Stimulated activated CD4-positive, alpha-beta T cell treated with anti-CD3 and anti-CD28 coated beads, Interleukin-12 subunit alpha, Interleukin-12 subunit beta, amount 100 ng/mL, for 48 hours (primary cell): ENCODE measurements at places on chromosomes 5 and 9.

GRCh38 chr9:136326061-136326760 is 1.1 kb upstream of the GPSM1 start:
- DNase-seq: no peak

DNA sequence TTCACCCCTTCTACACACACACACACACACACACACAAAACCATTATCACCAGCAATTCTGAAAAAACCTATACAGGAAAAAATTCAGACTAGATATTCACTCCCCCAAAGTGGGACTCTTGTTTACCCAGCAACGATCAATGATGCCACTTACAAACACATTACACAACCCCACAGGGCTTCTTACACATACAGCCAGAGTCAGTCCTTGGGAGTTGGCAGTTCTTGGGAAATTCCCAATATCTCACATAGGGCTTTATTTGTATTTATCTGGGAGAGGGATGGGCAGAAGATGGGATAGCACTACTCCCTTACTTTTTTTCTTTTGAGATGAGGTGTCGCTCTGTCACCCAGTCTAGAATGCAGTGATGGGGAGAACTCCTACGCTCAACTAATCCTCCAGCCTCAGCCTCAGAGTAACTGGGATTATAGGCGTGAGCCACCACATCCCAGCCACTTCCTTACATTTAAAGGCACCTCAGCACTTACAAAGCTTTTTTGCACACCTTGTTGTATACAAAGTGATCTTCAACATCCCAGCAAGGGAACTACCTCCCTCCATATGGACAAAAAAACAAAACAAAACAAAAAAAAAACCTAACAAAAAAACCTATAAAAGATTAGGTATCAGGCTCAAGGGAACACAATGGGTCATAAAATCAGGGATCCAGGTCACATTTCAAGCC is 168.4 kb downstream of the TSSK1B start:
- DNase-seq: no peak

DNA sequence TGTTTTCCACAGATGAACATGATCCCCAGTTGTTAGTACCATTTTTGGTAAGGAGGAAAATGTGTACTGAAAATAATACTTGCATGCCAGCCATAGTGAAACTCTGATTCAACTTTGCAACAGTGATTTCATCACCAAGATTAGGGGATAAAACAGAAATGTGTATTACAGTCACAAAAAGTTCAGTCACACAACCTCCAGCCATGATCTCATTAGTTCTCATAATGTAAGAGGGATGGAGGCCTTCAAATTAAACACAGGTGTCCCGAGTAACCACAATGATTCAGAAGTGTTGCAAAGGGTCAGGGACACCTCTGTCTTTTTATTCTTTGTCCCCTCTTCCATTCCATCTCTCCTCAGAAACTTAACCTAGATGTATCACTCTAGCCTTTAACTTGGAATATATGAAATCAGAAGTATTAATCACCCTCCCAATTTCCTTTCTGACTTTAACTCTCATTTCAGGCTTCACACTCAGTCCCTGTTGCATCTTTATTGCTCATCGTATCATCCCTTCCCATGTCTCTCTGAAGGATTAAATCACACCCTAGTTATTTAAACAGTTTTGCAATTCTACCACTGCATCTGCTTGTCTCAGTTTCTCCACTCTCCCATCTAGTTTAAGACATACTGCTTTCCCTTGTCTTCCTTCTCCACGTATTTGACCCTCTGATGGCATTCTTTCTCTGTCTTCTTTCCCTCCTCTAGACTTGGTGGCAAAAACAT is 291.2 kb downstream of the ADAMTS6 start:
- no peak for DNase-seq

DNA sequence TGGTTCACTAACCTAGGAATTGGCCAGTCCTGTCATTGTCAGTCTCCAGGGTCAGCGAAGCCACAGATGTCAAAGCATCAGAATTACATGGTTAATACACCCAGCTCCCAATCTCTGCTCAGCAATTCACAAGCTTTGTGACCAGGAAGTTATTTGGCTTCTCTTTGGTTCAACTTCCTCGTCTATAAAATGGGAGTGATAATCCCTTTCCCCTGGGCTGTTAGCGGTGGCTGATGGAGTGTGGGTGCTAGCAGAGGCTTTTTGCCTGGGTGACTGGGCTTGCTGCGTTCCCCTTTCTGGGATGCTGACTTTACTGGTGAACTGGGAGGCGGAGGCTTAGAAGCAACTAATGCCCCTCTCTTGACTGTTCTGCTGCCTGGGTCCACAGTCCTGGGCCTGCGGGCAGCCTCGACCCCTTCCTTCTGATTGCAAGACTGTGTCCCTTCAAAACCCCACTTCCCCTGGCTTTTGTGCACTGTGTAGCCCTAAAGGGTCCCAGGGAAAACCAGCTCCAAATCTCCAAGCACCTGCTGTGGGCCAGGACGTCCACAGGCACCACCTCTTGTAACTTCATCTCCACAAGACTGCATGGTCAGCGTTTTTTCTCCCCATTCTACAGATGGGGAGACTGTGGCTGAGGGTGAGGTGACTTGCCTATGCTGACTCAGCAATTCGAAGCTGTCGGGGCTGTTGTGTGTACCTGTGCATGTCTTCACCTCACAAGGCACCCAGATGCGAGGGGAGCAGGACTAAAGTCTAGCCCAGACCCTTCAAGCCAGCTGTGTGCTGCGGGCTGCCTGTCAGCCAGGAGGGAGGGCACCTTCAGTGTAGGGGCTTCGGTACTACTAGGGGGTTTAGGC is 45.2 kb upstream of the NEURL1B start:
- no peak for DNase-seq

DNA sequence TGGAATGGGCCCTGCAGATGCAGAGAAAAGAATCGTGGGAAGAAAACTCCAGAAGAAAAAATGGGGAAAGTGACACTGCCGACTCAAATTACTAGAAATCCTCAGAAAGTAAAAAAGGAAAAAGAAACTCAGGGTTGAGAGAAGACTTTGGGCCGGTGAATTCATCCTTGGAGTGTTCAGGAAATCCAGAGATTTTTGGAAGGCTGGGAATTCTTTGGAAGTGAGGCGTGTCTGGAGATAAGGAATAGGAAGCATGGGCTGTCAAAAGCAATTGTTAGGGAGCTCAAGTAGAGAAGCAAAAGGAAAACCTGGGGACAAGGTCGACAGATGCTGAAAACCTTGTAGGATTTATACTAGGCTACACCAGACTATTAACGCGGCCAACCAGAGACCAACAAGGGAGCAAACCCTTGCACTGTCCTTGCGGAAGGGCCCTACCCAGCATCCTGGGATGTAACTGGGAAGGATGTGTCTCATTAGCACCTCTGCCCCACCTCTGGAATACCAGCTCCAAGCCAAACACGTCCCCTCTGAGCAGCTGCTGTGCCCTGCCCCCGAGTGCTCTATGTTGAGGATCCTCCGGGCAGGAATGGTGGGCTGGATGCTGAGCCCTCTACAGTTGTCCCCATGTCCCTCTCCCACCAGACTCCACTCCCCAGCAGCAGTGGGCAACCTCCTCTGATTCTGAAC is 11.6 kb downstream of the DAB2IP start:
- no peak for DNase-seq

- DNase-seq: no peak
Observed at GRCh38 chr9:33065157-33066076, 11.1 kb downstream of the SMU1 start.

DNA sequence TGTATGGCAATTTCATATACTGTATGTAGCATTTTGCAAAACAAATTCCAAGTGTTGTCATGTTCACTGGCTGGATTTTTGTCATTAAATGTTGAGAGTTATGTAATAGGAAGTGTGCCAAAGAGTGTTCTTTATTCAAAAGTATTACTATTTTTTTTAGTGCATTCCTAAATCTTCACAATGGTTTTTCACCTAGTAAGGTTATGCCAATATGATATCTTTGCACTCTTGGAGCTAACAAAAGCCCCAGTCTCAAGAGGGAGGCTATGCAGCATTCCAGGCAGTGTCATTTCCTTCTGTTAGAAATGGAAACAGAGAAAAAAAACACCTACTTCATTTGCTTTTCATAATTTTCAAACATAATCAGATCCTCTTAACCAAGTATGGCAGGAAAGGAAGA is 5.1 kb upstream of the SSBP2 start:
- no peak for DNase-seq

- no peak for DNase-seq
Observed at GRCh38 chr9:135887021-135887507, 20.3 kb downstream of the CAMSAP1 start.

DNA sequence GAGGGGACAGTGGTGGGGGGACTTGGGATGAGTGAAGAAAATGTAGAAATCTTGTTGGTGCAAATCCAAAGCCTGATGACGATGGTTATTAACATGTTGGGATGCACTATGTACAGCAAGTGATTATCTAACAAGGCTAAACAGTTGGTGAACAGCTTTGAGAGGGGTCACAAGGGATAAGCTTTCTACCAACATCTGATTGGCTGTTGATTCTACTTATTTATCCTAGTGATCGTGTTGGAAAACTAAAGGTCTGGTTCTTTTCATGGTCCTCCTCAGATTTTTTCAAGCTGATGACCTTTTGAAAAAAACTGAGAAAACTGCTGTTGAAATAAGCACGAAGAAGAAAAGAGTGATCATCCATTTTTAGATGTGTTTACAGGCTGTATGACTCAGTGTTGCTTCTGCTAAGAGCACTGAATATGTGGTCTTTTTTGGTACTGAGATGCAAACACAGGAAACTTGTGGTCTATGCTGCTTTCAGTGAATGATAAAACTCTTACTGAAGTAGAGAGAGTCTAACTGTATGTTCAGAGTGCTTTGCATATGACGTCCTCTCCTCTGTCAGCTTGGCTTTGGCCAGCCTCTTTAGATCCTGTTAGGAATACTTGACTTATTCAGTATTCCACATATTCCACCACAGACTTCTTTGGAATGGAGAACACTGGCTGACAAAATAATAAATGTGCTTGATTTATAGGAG is 174.8 kb downstream of the SLF1 start:
- no peak for DNase-seq

DNA sequence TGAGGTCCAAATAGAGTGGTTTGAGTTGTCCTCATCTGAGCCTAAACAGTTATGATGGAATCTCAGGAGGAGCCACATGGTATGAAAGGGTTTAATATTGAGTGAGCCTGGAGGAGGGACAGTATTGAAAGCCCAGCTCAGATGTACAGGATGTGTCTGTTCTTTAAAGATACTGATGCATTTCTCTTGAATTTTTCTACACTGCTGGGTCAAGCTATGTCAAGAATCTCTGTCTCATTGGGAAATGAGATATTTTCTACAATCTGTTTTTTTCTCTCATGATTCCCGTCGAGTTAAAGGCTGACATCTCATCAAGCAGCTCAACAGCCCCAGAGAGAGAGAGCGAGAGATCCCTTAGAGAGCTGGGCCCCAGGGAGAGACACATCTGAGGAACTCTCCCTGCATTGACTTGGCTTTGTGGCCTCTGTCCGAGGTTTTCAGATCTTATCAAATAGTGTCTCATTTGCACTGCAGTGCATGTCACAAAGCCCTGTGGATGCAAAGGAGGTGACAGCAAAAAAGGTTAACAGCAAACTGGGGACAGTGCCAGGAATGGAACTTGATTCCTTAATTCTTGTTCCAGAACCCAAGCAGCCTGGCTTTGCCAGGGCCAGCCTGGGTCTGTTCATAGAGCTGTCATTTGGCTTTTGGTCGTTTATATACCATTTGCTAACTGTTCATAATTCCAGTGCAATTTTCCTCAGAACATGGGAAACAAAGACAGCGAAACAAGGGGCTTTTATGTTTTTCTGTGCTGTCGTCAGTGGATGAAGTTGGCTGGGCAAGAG is 19.0 kb upstream of the ACTBL2 start:
- DNase-seq: no peak

- DNase-seq: no peak
Observed at GRCh38 chr9:4620881-4621555, 41.1 kb upstream of the PLPP6 start.

- DNase-seq: no peak
Observed at GRCh38 chr9:126503333-126504085, 110.2 kb upstream of the LMX1B start.

DNA sequence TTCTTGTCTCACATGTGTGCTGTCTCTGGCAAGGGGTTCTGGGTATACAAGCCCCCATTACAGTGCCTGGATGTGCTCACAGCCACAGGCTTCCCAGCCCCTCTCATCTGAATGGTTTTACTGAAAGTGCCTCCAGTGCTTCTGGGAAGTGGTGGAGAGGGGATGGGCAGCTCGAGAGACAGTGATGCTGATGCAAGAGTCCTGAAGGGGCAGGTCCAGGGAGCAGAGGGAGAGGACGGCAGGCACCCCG is 93.5 kb downstream of the PHF2 start:
- DNase-seq: no peak
